ENCODE measurements at places on chromosomes 7 and 10.

DNA sequence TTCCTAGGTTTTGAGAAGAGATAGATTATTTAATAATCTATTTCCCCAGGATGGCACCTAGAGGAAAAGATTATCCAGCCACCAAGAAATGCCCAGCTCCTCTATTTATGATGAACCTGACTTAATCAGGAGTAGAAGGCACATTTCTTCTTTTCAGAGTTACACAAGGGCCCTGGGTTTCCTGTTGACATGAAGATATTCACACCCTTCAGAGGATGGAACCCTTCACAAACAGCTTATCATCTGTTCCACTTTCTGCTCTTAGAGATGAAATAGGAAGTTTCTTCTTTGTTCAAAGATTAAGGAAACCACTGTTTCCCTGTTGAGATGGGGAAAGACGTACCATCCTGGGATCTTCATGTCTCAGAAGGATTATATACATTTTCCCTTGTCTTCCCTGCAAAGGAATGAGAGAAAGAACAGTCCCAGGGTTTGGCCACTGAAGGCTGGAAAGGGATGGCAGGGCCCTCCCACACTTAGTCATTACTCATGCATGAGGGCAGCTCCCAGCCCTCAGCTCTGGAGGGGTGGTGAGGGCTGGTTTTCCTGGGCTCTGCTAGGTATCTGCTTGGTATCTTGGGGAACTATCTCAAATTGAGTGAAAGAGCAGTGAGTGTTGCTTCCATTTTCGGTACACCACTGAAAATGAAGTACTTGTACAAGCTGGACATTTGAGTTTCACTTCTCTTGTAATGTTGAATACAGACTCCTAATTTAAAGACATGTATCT lies 64.0 kb downstream of the MTPAP start:
- DNase-seq = peak; percentile 61

GRCh38 chr7:31692871-31693270 lies 5.9 kb downstream of the PPP1R17 start:
- DNase-seq = no peak

DNA sequence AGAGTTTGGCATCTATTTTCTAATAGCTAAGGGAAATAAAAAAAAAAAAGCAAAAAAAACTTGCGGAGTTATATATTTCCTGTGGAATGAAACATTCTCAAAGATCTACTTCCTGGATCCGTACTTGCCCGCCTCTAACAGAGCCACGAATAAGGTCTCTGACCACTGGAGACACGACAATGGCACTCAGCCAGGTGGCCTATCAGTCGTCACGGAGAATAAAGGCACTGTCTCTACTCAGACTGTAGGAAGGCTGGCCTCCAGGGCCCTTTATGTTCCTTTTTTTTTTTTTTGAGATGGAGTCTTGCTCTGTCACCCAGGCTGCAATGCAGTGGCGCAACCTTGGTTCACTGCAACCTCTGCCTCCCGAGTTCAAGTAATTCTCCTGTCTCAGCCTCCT lies 58.7 kb downstream of the RGS10 start:
- no peak for DNase-seq

DNA sequence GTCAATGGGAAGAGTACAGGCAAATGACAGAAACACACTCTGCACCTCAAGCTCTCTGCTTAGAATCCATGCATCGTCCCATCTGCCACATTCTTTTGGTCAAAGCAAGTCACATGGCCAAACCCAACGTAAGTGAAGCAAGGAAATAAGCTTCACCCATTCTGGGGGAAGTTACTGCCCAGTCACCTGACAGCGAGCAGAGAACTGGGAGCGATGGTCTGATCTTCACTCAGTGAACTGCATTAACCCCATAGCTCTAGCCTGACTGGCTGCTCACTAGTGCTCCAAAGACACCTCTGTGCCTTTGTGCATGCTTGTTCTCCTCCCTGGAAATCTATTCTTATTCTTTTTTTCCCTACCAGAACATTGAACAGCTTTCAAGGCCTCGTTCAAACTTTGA lies 89.9 kb downstream of the APBB1IP start:
- no peak for DNase-seq
